ENCODE measurements at places on chromosomes 6 and 20. TPM values are rescaled to one million over a fixed set of nuclear protein-coding genes. Genes with fewer than 3 reads are reported as not detected.

The LAMA2 gene
- total RNA-seq: 52.0 TPM

- no peaks in the 10 kb centered on the region for H3K27me3 ChIP-seq
- peaks cover 9% of the 10 kb centered on the region for H3K36me3 ChIP-seq
- H3K27ac ChIP-seq: no peak overlapping the region
- H3K4me1 ChIP-seq: no peaks in the 10 kb centered on the region
Measured at GRCh38 chr20:32368925-32369324, 10.8 kb downstream of the ASXL1 start.

The WFDC2 gene
- total RNA-seq: 0.95 TPM

DNA sequence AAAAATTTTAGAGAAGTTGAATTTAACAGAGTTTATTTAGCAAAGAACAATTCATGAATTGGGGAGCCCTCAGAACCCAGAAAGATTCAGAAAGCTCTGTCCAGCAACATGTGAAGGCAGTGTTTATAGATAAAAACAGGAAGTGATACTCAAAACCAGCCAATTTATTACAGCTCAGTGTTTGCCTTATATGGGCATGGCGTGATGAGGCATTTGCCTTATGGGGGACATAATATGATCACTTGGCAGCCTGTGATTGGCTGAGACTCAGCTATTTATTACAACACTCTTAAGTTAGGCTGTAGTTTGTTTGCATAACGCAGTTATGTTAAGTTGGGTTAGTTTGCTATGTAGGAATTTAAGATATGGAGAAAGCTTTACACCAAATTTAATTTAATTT is 11.5 kb downstream of the HLA-DPA1 start:
- no peaks in the 10 kb centered on the region for H3K4me1 ChIP-seq
- H3K36me3 ChIP-seq: no peaks in the 10 kb centered on the region
- no peak overlapping the region for H3K4me3 ChIP-seq
- peak; percentile 38 for DNase-seq
- H3K27ac ChIP-seq: no peak overlapping the region

The CCM2L gene
- total RNA-seq: 0.69 TPM

DNA sequence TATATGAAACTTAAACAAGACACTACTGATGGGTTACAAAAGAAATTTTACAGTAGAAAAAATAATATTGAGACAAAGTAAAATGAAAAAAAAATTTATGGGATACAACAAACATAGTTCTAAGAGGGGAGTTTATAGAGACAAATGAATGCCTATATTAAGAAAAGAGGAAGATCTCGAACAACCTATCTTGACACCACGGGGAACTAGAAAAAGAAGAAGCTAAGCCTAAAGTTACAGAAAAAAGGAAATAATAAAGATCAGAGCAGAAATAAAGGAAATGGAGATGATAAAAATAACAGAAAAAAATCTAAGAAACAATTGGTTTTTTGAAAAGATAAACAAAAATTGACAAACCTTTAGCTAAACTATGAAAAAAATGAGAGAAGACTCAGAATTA is 9.1 kb upstream of the ECHDC1 start:
- H3K4me1 ChIP-seq: no peaks in the 10 kb centered on the region
- H3K36me3 ChIP-seq: no peaks in the 10 kb centered on the region
- H3K4me3 ChIP-seq: no peak overlapping the region
- no peaks in the 10 kb centered on the region for H3K27me3 ChIP-seq

The ETV7 gene
- not detected for total RNA-seq

DNA sequence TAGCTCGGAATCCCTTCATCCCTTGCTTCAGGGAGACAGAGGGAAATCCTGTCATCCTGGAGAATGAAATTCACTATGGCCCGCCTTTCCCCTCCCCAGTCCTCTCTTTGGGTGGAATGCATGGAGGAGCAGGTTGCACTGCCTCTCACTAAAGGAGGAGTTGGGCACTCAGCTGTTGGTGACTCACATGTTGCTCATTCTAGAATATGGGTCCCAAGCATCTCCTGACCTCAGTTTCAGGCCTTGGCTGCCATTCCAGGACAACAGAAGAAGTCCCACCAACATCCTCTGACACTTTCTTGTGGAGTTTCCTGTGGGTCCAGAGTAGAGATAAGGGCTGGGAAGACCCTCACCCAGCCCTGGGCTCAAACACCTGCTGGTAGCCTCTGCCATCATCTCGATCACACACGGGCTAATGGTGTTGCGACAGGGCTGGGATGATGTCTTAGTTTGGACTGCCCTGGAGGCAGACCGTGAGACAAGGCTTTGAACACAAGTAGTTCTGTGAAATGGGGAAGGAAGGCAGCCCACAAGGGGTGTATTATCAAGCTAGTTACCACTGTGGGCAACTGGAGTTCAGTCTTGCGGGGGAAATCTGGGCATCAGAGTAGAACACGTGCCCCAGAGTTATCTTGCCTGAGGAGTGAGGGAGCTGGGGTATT is 52.4 kb upstream of the RNF24 start:
- no peak overlapping the region for H3K4me3 ChIP-seq
- no peaks in the 10 kb centered on the region for H3K36me3 ChIP-seq
- DNase-seq: peak; percentile 54
- peaks cover 8% of the 10 kb centered on the region for H3K4me1 ChIP-seq

GRCh38 chr20:6506906-6507305 is 260.6 kb upstream of the BMP2 start:
- H3K36me3 ChIP-seq: no peaks in the 10 kb centered on the region
- peaks cover 23% of the 10 kb centered on the region for H3K4me1 ChIP-seq

DNA sequence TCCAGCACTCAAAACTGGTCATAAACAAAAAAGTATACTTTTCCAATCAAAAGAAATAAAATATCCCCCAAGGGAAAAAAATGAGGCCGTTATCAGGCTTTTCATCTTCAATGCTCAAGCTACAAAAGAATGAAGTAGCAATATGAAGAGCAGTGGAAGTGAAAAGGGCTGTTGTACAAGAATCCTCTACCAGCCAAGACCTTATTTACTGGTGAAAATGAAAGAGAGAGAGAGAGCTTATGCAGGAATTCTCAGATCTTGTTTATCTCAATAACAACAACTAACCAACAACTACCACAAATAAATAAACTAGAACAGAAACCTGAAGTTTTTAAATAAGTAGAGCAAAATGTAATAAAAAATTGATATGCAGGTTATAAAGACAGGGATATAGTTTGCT is 400.6 kb downstream of the HDGFL1 start:
- no peak overlapping the region for H3K27ac ChIP-seq
- no peaks in the 10 kb centered on the region for H3K36me3 ChIP-seq
- DNase-seq: no peak
- no peaks in the 10 kb centered on the region for H3K27me3 ChIP-seq

The PRL gene
- total RNA-seq: not detected

The KIAA0408 gene
- 0.27 TPM for total RNA-seq

DNA sequence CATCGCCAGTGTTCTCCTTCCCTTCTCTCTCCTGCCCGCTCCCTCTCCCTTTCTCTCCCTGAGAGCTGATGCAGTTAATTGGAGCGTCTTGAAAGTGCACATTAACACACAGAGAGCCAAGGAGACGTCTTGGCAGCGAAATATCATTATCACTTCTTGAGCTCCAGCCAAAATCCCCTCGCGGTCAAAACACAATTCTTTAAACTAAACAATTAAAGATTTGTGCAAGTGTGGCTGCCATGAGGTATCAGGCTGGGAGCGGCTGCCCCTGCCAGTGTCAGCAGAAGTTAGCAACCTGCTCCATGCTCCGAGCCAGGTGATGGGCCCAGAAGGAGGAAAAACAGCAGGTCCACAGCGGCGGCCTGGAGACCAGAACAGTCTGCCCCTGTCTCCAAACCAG is 100.9 kb upstream of the FOXP4 start:
- no peaks in the 10 kb centered on the region for H3K27me3 ChIP-seq
- no peaks in the 10 kb centered on the region for H3K36me3 ChIP-seq
- peak; percentile 69 for DNase-seq
- no peak overlapping the region for H3K4me3 ChIP-seq
- peaks cover 41% of the 10 kb centered on the region for H3K4me1 ChIP-seq

DNA sequence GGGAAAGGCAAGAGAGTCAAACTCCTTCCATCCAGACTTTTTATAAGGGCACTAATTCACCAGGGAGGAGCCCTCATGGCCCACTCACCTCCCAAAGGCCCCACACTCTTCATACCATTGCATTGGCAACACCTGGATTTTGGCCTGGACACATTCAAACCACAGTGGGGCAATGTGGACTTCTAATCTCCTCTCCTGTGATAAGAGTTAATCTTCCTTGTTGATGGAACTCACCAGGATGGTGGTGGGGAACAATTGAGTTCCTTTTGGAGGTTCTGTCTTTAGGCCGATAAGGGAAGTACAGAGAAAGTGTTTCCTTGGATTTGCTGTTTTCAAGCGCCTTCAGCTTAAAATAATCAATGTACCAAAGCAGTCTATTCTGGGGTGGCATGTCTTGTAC is 268.7 kb downstream of the CD83 start:
- no peak overlapping the region for H3K27ac ChIP-seq
- H3K36me3 ChIP-seq: no peaks in the 10 kb centered on the region
- H3K4me1 ChIP-seq: no peaks in the 10 kb centered on the region
- H3K4me3 ChIP-seq: no peak overlapping the region
- no peaks in the 10 kb centered on the region for H3K27me3 ChIP-seq

DNA sequence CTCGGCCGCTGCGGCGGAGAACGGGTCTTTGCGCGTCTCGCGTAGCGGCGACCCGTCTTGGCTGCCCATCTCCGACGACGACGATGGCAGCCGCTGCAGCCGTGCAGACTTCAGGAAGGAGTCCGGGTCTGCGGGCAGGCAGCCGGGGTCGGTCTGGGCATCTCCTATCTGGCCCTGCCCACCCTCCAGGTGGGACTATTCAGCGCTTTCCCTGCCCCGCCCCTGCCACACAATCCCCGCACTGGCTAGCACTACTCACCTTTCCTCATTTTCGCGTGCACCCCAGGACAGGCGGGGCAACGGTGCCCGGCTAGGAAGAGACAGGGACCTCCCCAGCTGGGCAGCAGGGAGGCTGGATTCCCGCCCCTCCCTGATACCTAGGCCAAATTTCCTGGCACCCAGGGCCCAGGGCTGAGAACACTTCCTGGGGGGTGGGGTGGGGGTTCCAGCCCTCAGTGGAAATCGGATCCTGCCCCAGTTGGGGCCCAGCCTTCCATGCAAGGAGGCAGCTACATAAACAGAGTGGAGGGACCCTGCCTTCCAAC is 9.2 kb downstream of the GGT7 start:
- H3K36me3 ChIP-seq: peaks cover 3% of the 10 kb centered on the region
- no peak for DNase-seq

DNA sequence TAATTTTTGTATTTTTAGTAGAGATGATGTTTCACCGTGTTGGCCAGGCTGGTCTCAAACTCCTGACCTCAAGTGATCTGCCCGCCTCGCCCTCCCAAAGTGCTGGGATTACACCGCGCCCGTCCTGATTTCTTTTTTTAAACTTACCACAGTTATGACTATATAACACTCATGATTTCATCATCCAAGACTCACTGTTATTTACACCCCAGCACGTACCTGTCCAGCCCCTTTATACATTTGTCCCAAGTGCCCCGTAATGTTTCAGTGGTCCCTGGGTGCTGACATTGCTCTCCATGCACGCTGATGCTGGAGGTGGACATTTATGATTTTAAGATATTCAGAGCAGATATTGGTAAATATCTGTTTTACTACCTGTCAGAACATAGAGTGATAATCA is 219.9 kb upstream of the GMDS start:
- H3K36me3 ChIP-seq: no peaks in the 10 kb centered on the region
- peaks cover 4% of the 10 kb centered on the region for H3K27me3 ChIP-seq
- no peak overlapping the region for H3K4me3 ChIP-seq
- H3K4me1 ChIP-seq: no peaks in the 10 kb centered on the region

DNA sequence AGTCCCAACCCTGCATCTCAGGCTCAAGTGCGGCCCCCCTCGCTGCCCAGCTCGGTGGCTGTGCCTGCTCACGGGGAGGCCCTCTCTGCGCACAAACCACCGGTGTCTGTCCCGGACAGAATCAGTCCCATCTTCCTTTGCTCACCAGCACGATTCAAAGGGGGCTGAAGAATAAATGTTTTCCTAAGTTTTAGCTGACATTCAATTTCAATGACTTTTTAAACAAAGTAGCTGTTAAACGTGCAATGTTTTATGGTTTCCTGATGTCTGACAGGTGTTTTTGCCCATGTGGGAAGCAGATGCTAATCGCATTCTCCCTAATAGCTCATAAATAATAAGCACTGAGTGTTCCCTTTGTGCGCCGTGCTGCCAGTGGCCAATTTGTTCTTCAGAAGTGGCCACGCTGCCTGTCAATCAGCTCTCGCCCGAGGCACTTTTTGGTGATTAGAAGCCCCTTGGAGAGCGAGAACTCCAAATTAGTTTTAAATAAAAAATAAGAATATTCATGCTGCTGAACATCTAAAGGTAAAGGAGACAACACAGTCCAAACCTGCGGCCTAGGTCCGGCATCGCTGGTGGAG is 26.3 kb downstream of the BHLHE23 start:
- no peak overlapping the region for H3K27ac ChIP-seq
- H3K36me3 ChIP-seq: no peaks in the 10 kb centered on the region
- H3K4me1 ChIP-seq: no peaks in the 10 kb centered on the region
- DNase-seq: no peak
- H3K27me3 ChIP-seq: peaks cover 31% of the 10 kb centered on the region

DNA sequence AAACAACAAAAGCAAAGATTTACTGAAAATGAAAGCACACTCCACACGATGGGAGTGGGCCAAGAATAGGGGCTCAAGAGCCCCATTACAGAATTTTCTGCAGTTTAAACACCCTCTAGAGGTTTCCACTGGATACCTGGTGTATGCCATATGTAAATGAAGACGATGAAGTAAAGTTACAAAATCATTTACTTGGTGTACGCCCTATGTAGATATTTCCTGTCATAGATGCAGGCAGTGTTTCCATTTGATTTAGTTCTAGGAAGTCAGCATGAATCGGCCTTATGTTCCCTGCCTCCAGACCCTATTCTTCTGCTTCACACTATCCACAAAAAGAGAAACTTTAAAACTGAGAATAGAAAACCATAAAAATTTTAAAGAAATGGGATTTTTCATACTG is 404.4 kb upstream of the GJE1 start:
- no peaks in the 10 kb centered on the region for H3K4me1 ChIP-seq
- H3K27me3 ChIP-seq: no peaks in the 10 kb centered on the region
- no peak overlapping the region for H3K4me3 ChIP-seq
- no peak for DNase-seq

All from cardiac muscle cell (in vitro differentiated cells and primary cell).